ENCODE measurements at places on chromosomes 13 and 19.

DNA sequence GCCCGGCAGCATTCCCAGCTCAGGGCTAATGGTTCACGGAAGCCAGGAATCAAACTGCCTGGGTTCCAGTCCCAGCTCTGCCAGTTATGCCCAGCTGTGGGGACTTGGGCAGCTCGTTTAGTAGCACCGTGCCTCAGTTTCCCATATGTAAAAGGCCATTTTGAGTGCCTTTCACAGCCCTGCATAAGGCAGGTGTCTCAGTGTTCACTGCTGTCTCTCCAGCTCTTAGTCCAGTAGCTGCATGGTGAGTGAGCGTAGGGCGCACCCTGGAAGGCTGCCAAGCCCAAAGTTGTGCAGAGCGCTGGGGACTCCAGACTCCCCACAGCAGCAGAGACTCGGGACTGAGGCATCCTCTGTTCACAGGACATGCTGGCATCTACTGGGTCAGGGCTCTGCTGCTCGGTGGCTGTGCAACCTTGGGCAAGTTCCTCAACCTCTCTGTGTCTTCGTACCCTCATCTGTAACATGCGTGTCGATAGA is 5.5 kb downstream of the RPL28 start:
- no peak for DNase-seq

- no peak for DNase-seq
Measured at GRCh38 chr19:40006273-40006691, 9.4 kb downstream of the ZNF546 start.

DNA sequence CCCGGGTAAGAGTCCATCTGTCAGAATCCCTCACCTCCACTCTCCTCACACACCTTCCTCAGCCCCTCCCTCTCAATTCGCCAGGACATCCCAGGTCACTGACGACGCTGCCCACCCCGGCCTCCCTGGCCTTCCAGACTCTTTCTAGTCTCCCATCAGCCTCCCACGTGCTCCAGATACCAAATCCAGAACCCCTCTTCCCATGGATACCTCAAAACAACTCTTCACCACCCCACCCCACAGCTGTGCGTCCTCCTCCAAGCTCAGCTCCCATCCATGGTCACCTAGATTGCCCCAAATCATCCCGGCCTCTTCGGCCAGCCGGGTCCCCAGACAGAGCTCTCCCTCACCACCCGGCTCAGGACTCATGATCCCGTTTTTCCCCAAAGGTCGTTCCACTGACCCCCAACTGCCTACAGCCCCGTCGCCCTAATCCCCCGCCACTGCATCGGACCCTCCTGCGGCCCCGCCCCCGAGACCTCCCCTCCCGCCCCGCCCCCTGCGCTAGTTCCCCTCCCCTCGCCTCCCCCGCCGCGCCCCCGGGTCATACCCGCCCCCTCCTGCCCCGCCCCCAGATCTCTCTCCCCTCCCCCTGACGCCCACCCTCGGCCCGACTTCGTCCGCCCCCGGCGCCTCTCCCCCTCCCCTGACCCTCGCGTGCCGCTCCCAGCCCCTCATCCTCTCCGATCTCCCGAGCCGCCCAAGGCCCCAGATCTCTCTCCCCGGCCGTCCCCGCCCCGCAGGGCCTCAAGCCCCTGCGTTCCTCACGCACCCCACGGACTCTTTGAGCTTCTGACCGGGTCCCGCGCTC is 546 bp downstream of the UBXN6 start:
- no peak for DNase-seq

- DNase-seq, result no peak
Measured at GRCh38 chr13:43805071-43805468, 18.3 kb upstream of the ENOX1 start.

DNA sequence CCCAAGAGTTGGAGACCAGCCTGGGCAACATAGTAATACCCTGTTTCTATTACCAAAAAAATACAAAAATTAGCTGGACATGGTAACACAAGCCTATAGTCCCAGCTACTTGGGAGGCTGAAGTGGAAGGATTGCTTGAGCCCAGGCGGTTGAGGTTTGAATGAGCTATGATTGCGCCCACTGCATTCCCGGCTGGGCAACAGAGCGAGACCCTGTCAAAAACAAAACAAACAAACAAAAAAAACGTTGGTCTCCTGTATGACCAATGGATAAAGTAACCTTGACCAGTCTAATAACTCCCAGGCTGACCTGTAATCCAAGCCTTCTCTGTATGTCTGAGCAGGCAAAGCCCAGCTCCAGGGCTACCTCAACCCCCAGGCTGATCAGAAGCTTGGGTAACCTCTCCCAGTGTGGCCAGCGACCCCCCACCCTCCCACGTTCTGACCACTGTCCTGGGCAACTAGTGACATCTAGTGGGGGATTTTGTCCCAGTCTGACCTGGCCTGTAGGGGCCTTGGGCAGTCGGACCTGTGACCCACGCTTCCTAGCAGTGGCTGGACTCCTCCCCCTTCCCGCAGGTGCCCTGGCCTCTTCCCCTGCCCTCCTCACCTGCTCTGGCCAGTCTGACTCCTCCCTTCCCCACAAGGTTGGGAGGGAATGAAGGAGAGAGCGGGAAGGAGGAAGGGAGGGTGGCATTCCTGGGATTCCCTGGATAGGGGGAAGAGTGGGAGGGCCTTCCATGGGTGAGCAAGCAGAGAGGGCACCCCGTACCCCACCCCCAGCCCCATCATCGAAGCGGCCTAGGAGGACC is 1.0 kb upstream of the BCAM start:
- DNase-seq, result no peak

- peak; percentile 93 for DNase-seq
Measured at GRCh38 chr19:48752496-48753365, at the start of gene FUT1. FUT1 (minus strand) TSS chr19:48752641; CDS start chr19:48751281, 1,360 bp downstream.

- no peak for DNase-seq
Measured at GRCh38 chr13:37984357-37984756, 114.8 kb upstream of the TRPC4 start.

- no peak for DNase-seq
Measured at GRCh38 chr13:100880166-100880565, 205.6 kb upstream of the TMTC4 start.

DNA sequence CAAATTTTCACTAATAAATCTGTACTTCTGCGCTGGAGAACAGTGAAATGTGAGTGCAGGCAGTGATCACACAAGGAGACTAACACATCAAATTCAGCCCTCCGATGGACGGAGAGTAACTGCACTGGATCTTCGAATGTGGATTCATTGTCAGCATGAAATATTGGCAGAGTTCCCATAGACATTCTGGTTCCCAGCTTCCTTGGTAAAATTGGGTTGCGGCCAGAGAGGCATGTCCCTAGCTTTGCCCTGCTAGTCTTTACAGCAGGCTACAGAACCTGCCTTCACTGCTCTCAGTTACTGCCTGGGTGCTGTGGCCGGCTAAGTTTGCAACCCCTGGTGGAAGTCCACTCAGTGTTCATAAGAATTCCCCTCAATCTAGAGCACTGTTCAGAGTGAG is 32.3 kb upstream of the UQCRFS1 start:
- no peak for DNase-seq

GRCh38 chr13:111270126-111270525 is 50.3 kb upstream of the TEX29 start:
- no peak for DNase-seq

DNA sequence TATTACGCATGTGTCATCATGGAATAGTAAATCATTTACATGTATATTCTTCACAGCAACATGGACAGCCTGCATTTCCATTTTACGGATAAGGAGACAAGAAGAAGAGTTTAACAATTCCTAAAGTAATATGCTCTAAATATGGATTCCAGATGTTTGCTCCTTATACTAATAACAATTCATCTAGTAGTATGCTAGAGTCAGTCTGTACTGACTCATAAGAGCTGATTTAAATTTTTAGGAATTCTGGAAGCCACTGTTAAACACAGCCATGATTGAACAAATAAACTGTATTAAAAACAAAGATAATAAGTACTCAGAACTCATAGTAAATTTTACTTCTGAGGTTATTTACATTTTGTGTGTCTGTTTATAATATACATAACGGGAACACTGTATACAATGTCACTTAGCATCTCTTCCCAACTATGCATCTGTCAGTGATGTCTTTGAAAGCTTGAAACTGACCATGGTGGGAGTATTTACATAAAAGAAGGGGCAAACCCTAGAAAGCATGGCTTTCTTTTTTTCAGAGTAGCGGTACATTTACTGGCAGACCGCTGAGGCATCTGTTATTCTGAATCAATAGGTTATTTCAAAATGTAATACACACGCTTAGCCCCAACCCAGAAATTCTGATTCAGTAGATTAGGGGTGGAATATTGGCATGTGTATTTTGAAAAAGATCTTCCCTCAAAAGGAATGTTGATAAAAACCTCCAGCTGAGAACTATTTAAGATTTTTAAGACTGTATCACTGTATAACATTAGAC is 12.9 kb downstream of the ZC3H13 start:
- DNase-seq, result no peak

GRCh38 chr13:85142351-85142927 is 656.8 kb downstream of the SLITRK6 start:
- no peak for DNase-seq

DNA sequence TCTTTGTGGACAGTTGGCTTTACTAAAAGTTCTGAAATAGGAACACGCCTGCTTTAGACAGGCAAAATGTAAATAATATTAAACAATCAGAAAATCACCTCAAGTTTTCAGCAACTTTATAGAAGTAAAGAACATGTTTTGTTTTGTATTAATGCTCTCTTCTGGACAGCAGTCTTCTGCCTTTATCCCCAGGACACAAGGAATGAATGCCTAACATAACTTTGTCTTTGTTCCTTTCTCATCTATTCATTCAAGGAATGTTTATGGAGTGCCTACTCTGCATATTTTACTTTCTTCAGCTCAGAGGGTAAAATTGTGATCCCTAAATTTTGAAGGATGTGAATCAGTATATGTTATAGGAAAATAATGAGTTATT is 325.4 kb downstream of the FOXO1 start:
- DNase-seq, result no peak

DNA sequence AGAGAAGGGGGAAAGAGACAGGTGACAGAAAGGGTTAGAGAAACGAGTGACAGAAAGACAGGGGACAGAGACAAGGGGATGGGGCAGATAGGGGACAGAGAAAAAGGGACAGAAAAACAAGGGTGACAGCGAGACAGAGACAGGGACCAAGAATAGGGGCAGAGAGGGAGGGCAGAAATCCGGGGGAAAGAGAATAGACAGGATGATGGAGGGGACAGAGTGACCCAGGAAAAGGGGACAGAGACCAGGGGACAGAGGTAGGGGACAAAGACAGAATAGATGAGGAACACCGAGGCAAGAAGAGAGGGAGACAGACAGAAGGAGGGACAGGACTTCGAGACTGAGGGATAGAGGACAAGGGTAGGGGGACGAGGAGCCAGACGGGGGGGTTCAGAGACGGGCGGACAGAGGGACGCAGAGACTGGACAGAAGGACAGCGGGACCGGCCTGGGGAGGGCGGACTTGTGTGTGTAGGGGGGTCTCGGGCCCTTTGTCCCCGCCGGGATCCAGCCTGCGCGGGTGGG is 593 bp downstream of the CADM4 start:
- DNase-seq, result no peak

DNA sequence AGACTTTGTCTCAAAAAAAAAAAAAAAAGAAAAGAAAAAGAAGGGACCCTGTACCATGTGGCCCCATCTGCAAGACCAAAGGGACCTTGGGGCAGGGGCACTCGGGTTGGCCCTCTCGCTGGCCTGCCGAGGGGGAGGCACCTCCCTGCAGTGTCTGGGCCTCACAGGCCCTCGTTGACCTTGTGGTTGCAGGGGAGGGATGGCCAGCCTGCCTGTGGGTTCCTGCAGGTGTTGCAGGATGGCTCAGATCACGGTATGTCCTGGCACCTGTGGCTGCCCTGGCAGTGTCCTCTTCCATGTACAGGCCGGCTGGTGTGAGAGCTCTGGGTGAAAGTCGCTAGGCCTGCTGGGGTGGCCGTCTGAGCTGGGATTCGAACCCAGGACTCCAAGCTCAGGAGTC is 4.7 kb upstream of the PGLS start:
- DNase-seq, result no peak

DNA sequence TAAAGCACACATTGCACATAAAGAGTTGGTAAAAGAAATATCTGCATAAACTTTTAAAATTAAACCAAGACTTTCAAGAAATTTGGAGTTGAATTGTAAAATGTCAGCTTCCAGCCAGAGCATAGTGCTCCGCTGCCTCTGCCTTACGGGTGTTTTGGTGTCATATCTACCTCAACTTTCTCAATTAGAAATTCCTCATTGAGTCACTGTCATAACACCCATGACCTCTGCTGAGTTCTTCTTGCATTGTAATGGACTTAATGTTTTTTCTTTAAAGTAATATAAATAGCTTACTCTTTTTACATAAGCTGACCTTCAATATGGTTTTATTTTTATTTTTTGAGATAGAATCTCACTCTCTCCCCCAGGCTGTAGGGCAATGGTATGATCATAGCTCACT is 551.0 kb upstream of the NBEA start:
- no peak for DNase-seq

- DNase-seq, result no peak
Measured at GRCh38 chr13:31264151-31264550, 64.4 kb downstream of the B3GLCT start.

GRCh38 chr13:96898646-96899254 is 95.5 kb downstream of the OXGR1 start:
- DNase-seq, result no peak

DNA sequence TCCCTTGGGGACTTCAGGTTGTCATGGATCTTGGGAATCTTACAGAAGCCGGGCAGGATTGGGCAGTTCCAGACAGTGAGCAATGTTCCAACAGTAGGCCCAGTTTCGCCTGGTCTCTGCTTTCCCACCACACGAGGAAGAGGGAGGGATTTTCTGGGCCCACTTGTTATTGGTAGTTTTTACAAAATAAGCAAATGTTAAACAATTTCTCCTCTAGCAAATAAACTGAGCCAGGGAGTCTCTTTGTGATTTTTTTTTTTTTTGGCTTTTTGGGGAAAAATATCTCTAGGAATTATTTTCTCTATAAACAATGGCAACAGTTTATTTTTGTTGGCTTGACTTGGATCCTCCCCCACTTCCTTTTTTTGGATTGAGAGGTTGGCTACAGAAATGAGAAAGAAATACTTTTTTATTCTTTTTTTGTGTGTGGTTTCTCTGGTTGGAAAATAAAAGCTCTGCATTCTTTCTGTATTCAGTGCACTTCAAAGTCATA is 89.3 kb downstream of the TM9SF2 start:
- DNase-seq, result no peak

- DNase-seq, result no peak
Measured at GRCh38 chr19:42129399-42130253, 2.6 kb downstream of the POU2F2 start.

- DNase-seq, result no peak
Measured at GRCh38 chr19:15197942-15198341, 2.9 kb downstream of the NOTCH3 start.
